ENCODE measurements at places on chromosomes 16 and 17. TPM values are rescaled to one million over a fixed set of nuclear protein-coding genes. Genes with fewer than 3 reads are reported as not detected.

CCDC144A gene
- total RNA-seq: 0.05 TPM

EFNB3 gene
- 0.14 TPM for total RNA-seq

VMO1 gene
- not detected for total RNA-seq

CACNG3 gene
- total RNA-seq: not detected

RPL27 gene
- total RNA-seq: 2,857 TPM

KRT25 gene
- not detected for total RNA-seq

SRL gene
- total RNA-seq: not detected

GRAP gene
- total RNA-seq: not detected

C16orf92 gene
- not detected for total RNA-seq

HS3ST2 gene
- total RNA-seq: 0.14 TPM

DPEP2 gene
- total RNA-seq: not detected

KRTAP4-9 gene
- not detected for total RNA-seq

PRR11 gene
- 47.7 TPM for total RNA-seq

RND2 gene
- not detected for total RNA-seq

SLC2A4 gene
- not detected for total RNA-seq

NOD2 gene
- not detected for total RNA-seq

KIAA0753 gene
- total RNA-seq: 18.5 TPM

EVI2B gene
- total RNA-seq: 0.07 TPM

NDUFAF8 gene
- total RNA-seq: 88.5 TPM
